ENCODE measurements at places on chromosomes 6 and 20.

DNA sequence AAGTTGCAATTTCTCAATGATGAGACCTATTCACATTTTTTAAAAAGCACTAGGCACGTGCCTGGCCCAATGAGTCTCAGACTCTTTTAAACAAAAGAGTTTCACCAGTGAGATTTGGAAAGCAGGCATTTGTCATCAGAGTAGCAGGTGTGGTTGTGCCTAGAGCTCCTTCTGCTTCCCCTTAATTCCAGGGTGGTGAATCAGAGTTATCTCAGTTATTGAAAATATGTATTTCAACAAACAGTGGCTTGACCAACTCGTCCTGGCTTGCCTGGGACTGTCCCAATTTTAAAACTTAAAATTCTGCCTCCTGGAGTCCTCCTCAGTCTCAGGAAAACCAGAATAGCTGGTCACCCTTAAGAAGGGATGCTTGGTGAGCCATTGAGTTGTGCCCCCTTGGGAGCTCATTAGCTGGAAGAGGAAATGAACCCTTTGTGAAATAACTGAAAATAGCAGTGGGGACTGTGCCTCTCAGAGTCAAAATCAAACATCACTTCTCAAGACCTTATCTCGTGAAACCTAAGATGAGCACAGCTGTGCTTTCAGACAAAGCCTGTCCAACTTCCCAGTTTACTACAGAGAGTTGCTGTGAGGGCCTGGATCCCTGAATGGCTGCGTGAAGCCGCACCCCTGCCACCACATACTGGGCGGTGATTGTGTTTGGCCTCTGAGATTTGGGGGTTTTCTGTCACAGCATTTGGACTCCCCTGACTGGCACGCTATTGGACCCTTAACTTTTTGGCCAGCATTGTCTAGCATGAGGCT, 116.3 kb downstream of the ANKRD60 start:
- no peak for DNase-seq

- no peak for DNase-seq
Observed at GRCh38 chr6:110728501-110728900, 86.8 kb downstream of the CDK19 start.

DNA sequence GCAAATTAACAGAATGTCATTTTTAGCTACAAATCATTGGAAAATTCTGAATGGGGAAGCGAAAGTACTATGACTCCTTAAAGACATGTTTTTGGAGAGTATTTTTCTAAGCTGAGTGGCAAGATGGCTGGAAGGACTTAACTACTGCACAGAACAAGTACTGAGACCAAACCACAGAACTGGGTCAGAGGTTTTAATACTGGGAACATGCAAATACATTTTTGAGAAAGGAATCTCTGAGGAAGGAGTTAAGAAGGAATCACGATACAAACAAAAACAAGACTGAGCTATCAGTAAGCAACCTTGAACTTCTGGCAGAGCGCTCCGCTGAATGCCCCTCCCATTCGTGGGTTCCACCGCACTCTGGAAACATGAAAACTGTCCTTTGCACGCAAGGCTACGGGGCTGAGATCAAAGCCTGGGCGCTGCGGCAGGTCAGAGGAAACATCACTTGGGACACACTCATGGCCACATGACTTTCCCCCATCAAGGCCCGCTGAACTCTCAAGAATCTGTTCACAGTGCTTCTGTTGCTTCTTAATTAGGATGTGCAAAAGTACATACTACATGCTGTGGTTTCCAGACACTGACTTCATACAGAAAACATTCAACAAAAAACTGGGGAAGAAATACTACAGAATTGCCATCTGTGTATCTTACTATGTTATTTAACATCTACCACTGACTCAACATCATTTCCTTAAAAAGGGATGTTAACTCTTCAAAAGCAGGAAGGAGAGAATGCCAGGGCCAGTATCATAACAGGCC, 27.8 kb downstream of the SLC23A2 start:
- no peak for DNase-seq

GRCh38 chr6:51462896-51463295, 624.5 kb downstream of the PKHD1 start:
- no peak for DNase-seq

DNA sequence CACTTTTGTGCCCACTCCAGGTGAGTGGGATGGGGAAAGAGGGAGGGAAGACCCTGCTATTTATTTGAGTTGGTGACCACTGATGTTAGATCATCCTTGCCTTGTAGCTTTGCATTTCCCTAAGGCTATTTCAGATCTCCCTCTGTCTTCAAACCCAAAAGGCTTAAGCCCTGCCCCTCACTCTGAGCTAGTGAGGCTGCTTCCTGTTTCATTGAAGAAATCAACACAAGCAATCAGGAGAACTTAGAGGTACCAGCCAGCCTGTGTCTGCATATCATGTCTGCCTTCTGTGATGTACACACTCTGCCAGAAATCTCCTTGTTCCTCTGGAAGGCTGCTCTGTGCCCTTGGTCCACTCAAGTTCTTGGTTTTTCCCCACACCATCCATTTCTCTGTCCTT, 135.3 kb downstream of the ARID1B start:
- DNase-seq = no peak

DNA sequence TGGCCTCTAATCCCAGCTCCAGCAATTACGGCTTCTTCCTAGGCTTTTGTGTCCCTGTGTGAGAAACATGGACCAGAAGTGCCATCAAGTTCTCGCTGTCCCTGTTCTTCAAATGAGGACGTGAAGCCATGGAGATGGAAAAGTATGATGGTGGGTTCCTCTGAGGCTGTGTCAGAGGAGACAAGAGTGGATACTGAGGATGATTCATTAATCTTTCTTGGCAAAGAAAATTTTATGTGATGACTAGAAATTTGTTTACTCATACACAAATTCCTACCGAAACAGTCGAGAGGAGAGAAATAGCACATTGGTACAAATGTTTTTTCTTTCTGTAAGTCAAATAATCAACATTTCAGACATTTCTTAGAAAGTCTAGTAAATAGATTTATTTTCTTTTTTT, 35.0 kb upstream of the PNRC1 start:
- no peak for DNase-seq

DNA sequence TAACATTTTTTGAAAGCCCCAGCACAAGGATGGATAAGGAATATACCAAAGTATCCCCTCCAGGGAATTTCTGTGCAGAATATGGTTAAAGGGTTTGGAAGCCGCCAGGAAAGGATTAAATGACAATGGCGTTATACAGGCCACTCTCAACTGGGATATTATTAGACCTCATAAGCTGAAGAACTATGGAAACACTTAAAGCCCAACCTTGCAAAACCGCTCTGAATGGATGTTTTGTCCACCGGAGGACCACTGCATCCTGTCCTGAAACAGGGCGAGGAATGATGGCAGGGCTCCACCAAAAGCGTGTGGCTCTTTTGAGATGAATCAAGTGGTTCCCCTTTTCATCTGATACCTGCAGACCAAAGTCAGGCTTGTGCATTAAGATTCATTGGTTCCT, 32.4 kb downstream of the NFATC2 start:
- no peak for DNase-seq
